Glomerular endothelial cell (primary cell): ENCODE measurements at places on chromosomes 12 and 14. TPM values are rescaled to one million over a fixed set of nuclear protein-coding genes. Genes with fewer than 3 reads are reported as not detected.

- DNase-seq, result no peak
These were observed 209.9 kb upstream of the HMGA2 start for GRCh38 chr12:65614259-65614889.

GRCh38 chr14:20386276-20386855 is 26.9 kb downstream of the TEP1 start:
- DNase-seq, result no peak

DNA sequence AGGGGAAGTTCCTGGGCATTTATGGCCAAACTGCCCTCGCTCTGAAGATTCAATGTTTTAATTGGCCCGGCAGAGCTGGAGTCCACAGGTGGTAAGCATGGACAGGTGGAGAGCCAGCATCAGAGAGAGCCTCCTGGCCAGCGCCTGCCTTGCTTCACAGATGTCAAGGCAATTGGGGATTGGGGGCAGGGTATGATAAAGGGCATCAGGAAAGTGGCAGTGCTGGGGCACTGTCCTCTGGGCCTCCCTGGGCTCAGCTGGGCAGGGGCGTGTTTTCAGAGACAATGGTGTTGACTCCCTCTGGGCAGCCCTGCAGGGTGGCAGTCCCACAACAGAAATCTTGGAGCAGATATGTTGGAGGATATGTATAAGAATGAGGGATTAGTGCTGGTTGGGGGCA is 237.3 kb downstream of the CACNA1C start:
- no peak for DNase-seq

- DNase-seq, result no peak
These were observed 6.0 kb upstream of the UBE2N start for GRCh38 chr12:93447555-93448290.

DNA sequence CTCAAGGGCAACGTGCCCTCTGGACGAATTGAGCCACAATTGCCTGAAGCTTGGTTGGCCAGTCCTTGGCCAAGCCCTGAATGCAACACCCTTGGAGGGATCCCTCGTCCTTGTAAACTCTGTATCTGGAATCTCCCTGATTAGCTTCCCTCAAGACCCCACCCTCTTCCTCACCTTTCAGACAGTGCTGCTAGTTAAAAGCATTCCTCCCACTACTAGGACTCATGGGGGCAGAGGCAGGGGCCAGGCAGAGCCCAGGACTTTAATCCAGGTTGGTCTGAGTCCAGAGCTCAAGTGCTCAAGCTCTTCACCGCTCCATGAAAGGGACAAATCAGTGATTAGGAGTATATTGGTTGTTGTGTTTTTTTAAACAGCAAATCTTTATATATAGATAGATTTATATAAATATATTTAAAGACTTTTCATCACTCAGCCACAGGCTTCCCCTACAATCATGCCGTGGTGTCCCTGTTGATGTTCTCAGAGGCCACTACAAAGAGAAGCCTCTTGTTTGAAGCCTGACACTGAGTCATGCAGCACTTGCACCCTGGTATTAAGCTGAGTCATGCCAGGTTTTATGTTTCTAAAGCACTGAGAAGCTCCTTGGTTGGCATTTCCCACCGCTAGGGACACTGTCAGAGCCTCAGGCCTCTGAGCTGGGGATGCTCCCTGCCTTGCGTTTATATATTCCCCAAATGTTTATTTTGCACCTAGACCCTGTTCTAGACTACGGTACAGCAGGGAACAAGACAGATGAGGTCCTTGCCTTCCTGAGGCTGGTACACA is 53.8 kb upstream of the GSC start:
- no peak for DNase-seq

DNA sequence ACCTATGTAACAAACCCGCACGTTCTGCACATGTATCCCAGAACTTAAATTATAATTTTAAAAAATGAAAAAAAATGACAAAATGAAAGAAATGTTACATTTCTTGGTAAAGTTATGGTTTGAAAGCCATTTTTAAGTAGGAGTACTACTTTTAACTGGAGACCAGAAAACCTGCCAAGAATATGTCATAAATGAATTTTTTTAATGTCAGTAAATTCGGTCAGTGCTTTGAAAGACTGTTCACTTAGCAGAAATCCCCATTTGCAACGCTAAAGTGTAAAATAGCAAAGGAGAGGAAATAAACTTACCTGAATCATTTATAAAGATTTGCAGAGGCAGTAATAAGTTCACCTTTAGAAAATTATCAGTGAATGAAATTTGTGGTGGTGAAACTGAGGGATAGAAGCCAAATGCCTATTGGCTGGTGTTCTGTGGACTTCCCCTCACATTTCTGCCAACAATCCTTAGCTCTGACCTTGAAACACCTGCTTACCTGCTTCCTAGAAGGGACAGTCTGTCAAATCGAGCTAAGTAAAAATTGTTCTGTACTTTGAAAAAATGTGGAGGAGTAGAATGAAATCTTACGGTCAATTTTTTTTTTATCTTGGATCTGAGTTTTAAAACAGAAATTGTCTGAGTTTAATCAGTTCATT is 714.2 kb downstream of the SLC6A15 start:
- no peak for DNase-seq

The FAM90A1 gene
- total RNA-seq, result 0.06 TPM in 1 of 2 replicates, not detected in the other

GRCh38 chr12:62006076-62006732 is 254.0 kb upstream of the USP15 start:
- peak; percentile 5 for DNase-seq

GRCh38 chr12:71870416-71870815 is 30.9 kb downstream of the TBC1D15 start:
- no peak for DNase-seq

The NEUROD4 gene
- total RNA-seq, result not detected in 2 replicates

The RND1 gene
- 4.7 and 14.9 TPM in 2 replicates for total RNA-seq

GRCh38 chr12:100504804-100505203 is 31.1 kb downstream of the NR1H4 start:
- DNase-seq, result no peak

The TMEM119 gene
- not detected in 2 replicates for total RNA-seq

The TMBIM4 gene
- 99.6 and 112 TPM in 2 replicates for total RNA-seq

- DNase-seq, result no peak
These were observed 272.1 kb upstream of the SEL1L start for GRCh38 chr14:81805785-81806184.

DNA sequence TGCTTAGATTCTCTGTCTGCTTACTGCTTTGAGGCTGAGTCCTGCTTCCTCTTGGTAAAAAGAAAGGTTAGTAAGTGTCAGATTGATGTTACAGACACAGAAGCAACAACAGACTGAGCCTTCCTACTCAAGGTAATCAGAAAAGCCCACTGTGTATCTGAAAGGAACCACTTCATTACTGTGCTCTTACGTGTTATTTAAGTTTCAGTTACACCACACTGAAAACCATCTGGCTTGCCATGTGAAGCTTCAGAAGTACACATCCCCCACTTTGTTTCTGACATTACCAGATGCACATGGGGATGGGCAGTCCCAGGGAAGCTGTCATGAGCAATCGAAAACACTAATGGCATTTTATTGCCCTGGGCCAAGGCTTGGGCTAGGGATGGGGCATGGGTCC is 1290.1 kb downstream of the AACS start:
- DNase-seq, result no peak

DNA sequence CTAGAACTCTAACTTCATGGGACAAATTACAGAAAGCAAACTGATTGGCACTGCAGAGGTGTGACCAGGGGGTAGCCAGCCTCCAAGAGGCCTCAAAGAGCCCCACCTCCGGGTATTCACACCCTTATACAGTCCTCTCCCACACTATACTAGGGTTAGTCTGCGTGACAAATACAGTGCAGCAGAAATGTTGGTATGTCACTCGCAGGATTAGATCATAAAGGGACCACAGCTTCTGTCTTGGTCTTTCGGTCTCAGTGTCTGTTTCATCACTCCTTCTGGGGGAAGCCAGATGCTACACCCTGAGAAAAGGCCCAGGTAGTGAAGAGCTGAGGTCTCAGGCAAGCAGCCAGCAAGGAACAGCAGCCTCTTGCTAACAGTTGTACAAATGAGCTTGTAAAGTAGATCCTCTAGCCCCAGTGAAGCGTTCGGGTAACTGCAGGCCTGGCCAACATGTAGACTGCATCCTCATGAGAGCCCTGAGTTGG is 68.9 kb upstream of the SAV1 start:
- DNase-seq, result no peak

GRCh38 chr12:47388712-47389111 is 309.0 kb upstream of the AMIGO2 start:
- no peak for DNase-seq

The RNASE7 gene
- total RNA-seq, result not detected in 2 replicates

DNA sequence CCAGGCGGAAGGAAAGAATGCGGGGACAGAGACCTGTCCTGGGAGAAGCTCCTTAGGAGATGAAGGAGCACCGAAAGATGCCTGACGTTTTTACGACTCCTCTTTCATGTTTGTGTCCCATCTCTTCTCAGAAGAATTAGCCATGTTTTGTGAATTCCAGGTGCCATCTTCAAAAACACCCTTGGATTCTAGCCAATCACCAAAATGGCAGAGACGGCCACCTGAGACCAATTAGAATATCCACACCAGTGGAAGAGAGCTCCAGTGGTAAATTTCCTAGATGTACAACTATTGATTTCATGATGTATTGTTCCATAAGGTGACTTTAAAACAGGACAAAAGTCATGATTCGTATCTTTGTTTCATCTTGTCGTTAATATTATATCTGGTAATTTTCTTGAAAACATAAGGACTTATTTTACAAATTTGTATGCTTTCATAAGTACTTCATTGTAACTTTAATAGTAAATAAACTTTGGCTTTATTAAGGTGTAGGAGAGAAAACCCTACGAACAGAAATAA is 62.3 kb upstream of the NUDT4 start:
- DNase-seq, result no peak

The LGR5 gene
- total RNA-seq, result not detected in 2 replicates

The KCNMB4 gene
- 2.2 and 3.0 TPM in 2 replicates for total RNA-seq

GRCh38 chr12:102847131-102847530 is 69.9 kb downstream of the PAH start:
- DNase-seq, result no peak

The KCNH3 gene
- total RNA-seq, result not detected in 2 replicates

- no peak for DNase-seq
These were observed 605 bp downstream of the ANKRD52 start for GRCh38 chr12:56257491-56258067.

DNA sequence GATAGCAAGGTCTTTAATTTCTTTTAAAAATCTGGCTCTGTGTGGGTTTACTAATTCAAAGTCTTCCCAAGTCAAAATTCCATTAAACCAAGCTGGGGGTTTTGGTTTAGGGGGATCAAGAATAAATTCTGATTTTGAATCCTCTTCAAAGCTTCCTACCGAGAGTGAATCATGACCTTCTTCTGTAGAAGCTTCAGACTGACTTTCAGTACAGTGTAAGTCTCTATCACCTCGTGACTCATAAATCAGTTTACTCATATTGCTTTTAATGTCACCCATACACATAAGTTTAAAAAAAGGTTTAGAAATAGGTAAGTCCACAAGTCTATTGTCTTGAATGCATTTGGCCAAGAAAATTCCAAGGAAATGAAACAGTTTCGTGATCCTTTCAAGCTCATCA is 80.6 kb upstream of the STRN3 start:
- no peak for DNase-seq

DNA sequence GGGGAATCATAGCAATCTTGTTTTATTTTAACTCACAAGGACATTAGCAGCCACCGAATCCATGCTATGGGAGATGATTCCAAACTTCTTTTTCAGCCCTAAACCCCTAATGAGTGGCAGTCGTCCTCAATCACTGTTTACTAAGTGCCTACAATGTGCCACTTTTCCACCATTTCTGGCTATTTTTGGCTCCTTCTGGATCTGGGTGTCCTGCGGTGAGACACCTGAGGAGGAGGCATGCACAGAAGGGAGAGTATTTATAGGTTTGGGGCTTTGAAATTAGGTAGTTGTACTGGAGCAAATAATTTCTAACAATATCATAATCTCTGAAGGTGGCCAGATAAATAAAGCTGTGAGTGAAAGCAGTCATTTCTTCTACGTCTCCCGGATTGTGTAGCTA is 1125.6 kb downstream of the BCL11B start:
- DNase-seq, result no peak

The RNASE3 gene
- total RNA-seq, result not detected in 2 replicates

DNA sequence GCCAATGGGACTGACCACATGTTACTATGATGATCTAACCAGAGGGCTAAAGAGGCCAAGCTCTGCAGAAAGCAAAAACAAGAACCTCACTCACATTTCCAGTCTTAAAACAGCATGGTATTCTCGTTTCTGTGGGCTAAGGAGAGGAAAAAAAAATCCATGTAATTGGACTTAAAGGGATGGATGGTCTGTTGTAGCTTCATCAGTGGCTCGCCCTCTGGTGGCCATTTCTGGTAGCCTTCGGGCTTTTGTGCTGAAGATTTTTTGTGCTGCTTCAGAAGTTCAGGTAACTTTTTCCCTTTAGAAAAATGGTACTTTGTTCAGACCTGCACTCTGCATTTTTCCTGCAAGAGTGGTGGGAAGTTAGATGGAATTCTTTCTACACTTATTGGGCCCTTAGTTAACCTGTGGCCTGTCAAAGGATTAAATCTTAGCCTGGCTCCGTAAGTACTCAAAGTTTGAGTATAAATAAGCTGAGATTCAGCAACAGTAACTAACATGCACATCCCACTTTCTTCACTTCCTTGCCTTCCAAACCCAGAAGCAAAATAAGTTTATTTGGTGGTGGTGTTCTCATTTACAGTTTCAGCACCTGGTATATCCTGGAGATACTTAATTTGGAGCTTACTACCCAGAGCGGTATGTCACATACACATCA is 22.3 kb downstream of the DCAF4 start:
- DNase-seq, result no peak

DNA sequence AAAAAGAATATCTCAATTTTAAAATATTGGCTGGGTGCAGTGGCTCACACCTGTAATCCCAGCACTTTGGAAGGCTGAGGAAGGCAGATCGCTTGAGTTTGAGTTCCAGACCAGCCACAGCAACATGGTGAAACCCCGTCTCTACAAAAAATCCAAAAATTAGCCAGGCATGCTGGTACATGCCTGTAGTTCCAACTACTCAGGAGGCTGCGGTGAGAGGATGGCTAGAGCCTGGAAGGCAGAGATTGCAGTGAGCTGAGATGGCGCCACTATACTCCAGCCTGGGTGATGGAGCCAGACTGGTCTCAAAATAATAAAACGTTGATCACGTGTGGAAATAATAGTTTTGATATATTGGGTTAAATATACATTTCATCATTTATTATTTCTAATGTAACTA is 5.7 kb downstream of the MTRFR start:
- no peak for DNase-seq

GRCh38 chr14:99566390-99567354 is 37.3 kb downstream of the CCDC85C start:
- no peak for DNase-seq

DNA sequence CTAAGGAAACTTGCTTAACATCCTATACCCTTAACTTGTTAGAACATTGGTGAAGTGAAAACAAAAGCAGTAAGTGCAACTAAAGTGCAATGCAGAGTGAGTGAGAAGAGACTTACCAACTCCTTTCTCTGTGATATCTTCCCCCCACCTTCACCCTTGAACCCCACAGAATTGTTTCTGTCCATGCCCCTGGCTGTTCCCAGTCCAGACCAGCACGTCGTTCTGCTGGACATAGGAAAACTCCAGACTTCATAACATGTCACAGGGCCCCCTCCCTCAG is 91.9 kb downstream of the DAD1 start:
- no peak for DNase-seq
